Activated CD4-positive, CD25-positive, alpha-beta regulatory T cell (primary cell): ENCODE measurements at places on chromosomes 1 and 21.

GRCh38 chr1:197305925-197306324 is 37.9 kb downstream of the CRB1 start:
- DNase-seq: no peak

- DNase-seq: no peak
These were observed 20.7 kb upstream of the STMN1 start for GRCh38 chr1:25926731-25927496.

- no peak for DNase-seq
These were observed 8.3 kb upstream of the FASLG start for GRCh38 chr1:172650474-172651193.

- no peak for DNase-seq
These were observed 12.7 kb downstream of the GPR3 start for GRCh38 chr1:27405074-27405473.

- no peak for DNase-seq
These were observed 113.1 kb upstream of the GRIK3 start for GRCh38 chr1:37147392-37147831.

DNA sequence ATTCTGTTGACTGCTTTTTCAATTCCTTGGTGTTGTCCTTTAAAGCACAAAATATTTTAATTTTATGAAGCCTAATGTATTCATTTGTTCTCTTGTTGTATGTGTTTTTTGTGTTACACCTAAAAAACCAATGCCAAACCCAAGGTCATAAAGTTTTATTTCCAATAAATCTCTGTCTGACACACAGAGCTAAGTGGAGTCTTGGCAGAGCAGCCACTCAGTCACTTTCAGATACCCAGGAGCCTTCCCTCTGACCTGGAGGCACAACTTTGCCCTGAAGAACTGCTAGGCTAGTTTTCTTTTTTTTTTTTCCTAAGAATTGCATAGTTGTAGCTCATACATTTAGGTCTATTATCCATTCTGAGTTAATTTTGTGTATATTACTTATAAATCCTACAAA is 71.2 kb upstream of the BCL9 start:
- no peak for DNase-seq

DNA sequence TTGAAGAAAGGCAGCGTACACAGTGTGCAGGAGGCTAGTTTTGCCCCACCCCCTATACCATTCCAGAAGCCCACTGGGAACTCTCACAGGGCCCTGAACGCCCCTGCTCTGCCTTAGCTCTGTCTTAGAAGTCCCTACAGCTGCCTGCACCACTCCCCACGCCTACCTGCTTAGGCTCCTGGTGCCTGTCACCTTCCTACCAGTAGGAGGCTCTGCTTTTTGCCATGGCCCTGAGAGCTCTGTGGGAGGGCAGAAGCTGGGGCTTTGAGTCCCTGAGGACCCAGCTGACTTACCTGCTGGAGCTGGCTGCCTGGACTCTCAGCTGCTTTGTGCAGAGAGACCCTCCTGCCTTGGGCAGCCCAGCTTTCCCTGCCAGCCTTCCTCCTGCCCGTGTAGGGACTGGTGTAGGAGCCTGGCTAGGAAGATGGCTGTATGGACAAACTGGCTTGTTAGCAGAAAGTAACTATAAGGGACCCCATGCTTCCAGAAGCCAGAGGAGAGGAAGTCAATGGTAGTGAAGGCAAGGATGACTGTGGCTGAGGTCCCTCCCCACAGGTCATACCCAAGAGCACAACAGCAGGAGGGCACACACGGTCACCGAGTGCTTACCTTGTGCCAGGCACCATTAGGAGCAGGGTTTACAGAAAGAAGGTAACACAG is 9.8 kb upstream of the CELSR2 start:
- DNase-seq: no peak

GRCh38 chr1:241343956-241344355 is 13.0 kb downstream of the RGS7 start:
- no peak for DNase-seq

DNA sequence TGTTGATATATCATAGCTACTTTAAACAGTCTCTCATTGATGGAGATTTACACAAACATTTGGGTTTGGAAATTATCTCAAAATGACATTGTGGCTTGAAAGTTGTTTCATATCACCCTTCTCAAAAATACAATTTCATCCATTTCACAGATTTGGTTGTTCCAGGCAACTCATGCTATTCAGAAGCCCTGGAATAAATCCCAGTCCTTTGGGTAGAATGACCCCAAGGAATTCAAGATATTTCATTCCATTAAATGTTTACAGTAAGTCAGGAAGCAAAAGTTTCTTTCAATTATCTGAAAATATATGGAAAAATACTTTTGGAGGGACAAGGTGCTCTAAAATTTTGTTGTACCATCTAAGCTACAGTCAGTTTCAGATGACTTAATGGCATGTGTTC is 27.1 kb downstream of the MPZL1 start:
- DNase-seq: no peak

GRCh38 chr1:34842952-34843371 is 16.6 kb downstream of the SMIM12 start:
- no peak for DNase-seq

DNA sequence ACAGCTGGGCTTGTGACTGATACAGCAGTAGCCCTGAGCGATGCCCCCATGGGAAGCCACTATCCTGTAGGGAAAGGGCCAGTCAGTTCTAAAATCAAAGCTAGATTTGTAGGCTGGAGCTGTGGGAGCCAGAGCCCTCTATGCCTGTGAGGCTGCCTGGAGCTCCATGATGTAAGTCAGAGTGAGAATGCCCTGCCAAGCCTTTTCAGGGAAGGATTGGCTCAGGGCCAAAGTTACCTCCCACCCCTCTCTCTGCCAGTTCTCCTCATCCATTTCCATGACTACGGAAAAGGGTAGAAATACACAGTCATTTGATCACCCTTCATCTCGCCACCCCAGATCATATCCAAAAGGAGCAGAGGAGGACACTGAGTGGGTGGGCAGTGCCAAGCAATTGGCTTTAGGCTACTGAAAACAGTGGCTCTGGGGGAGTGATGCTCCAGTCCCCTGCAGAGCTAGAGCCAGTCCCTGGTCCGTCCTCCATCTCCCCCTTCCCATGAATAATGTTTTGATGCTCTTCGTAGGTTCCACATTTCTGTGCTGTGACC is 59.5 kb upstream of the KCNA3 start:
- no peak for DNase-seq

GRCh38 chr1:2437617-2438016 is 25.3 kb upstream of the PEX10 start:
- DNase-seq: no peak

DNA sequence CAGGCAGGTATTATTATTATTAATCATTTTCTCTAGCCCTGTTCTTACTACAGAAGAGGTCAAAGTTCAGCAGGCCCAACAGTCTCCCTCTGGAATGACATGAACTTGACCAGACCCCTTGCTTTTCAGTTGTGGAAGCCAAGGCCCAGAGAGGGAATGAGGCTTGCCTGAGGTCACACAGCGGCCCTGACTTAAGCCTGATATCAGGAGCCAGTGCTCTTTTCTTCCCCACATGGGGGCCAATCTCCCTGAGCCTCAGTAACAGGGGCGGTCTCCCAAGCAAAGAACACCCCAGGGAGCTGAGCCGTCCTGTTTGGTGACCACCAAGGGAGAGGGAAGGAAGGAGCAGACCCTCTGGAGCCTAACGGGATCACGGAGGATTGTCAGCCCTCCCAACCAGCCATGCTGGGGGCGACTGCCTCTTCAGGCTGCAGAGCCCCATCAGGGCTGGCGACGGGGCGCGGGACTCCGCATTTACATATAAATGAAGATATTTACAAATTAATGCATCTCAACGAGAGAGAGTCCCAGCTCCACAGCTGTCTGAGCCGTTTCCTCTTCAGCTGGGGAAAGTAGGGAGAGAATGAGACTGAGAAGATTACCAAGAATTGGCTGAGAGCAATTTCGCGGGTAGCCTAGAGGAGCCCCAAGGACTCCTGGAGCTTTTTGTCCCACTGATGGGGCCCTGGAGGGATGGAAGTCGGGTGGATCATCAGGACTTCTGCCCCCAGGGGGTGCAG is 186.1 kb upstream of the KLHDC7A start:
- DNase-seq: no peak

- DNase-seq: no peak
These were observed 12.4 kb downstream of the SLC26A9 start for GRCh38 chr1:205930799-205931281.

DNA sequence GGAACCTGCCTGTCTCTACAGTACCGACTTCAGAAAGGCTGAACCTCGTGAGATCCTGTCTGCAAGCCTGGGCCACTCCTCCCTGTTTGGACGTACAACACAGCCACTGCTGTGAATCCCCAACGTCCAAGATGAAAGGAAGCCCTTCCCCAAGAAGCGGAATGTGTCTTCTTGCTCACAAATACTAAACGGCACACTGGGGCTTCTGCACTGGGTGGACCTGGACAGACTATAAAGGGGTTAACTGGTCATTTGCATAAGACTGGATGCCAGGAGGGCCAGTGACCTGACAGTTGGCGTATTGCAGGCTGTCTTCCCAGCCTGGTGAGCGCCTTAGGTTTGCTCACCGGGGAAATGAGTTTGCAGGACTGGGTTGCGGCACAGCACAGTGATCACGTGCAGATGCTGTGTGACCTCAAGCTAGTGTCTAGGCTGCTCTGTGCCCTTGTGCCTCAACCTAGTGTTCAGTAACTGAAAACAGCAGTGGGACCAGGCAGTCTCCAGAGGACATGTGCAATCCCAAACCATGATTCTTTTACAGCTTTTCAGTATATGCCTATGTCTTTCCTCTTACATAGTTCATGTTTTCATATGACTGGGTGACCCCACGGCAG is 19.5 kb upstream of the AJAP1 start:
- DNase-seq: no peak

- no peak for DNase-seq
These were observed 21.3 kb downstream of the ATPAF1 start for GRCh38 chr1:46646844-46647243.

GRCh38 chr1:236834876-236835275 is 39.8 kb downstream of the MTR start:
- DNase-seq: no peak

GRCh38 chr1:95021805-95022643 is 50.7 kb downstream of the ALG14 start:
- DNase-seq: no peak

DNA sequence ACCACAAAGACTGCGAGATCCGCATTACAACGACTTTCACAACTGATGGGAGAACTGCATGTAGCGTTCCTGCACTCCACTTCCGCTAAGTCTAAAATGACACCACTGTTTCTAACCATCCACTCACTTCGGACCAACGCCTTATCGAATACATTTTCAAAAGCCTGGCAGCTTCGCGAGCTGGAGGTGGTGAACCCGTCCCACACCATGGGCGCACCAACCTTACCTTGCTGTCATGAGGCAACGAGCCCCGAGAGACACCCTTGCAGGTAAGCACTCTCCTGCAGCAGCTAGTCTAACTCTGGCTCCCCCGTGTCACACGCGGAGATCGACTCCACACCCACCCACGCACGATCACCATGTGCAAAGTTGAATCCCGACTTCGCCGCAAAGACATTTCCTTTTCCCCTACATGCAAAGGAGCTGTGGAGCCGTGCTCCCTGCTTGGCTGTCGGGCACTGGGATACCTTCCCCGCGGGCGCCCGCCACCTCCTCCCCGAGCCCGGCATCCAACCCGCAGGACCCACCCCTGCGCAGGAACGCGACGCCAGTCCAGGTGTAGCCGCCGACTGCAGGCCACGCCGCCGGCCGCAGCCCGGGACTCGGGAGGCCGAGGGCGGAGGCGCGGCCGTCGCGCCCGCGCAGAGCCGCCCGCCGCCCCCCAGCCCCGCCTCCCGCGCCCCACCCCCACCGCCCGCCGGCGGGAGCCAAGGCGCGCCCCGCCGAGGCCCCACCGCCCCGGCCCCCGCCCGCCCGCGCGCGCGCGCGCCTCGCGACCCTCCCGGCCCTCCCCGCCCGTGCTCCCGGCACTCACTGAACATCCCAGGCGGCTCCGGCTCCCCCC is 629 bp downstream of the TAF5L start:
- DNase-seq: peak; percentile 48

DNA sequence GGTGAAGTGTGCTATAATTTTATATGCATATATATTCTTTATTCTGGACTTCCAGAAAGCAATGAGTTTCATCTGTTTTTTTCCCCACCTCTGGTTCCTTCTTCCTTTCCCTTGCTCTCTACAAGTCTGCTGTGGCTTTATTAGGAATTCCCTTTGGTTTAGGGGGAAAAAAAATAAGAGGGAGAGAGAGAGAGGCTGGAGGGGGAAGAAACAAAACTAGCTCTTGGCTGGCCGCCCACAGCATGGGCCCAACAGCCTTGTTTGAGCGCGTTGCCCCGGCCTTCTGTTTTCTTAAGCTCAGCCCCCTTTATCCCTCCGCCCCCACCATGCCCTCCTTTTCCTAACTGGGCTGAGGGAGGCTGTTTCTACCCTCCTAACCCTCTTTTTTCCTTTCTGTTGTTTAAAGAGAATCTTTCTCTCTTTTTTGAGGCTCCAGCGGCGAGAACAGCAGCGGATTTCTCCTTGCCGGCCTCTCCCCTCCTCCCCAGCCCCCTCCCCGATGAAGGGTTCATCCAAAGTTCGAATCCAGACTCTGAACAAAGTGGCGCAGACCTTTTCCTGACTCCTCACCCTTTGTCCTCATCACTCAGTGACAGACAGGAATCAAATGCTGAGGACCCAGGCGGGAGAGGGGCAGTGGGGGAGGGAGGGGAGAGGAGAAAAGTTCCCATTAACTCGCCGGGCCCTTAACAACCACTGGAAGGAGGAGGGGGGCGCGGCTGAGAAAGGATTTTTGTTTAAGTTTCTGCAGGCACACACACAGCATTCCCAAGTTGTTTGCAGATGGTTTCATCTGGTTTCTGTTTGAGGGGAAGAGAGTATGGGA is 29.7 kb downstream of the PBX1 start:
- DNase-seq: no peak

DNA sequence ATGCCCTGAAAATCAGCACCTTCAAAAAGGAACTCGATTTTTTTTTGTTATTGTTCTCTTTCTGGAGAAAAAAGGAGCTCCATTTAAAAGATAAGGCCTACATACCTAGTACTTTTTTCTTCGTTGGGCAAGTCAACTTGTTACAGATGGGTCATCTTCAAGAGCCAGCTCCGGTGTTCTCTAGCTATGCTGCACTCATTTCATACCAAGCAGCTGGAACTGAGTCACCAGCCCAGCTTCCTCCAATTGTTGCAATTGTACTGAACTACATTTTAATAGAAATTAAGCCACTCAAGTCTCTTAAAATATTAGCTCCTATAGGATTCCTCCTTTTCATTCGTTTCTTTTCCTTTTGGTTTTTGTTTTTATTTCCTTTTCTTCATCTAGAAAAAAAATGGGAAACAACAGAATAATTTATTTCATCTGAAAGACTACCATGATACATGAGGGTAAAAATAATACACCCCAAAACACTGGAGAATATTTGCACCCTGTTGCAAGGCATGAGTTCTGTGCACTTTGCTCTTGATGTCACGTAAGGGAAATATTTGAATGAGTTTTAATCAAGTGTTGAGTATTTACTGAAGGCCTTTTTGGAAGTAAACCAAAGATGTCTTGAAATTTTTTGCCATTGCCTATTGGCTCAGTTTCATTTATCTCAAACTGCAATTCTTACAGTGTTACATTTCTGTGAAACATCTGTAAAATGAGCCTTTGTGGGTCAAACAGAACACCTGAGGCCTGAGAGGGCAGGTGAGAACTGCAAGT is 60.5 kb downstream of the CLIC4 start:
- DNase-seq: no peak
